ENCODE measurements at places on chromosomes 5 and 9. TPM values are rescaled to one million over a fixed set of nuclear protein-coding genes. Genes with fewer than 3 reads are reported as not detected.
A peak's percentile ranks its signal among the peaks of the same experiment; 100 is the strongest.

DNA sequence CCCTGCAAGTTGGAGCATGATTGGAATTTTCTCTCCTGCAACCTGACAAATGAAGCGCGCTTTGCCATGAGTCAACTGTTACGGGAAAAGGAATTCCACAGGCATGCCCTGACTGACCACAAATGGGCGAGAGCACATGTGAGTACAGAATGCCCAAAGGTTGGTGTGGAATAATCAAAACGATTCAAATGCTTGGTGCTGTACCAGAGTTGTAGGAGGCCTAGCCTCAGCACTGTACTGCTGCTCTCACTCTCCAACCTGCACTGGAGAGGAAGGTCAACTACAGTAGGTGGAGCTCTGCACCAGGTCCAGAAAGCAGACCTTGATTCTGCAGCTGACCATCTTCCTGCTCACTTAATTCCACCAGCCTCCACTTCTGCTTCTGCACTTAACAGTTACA lies 406.9 kb upstream of the ACTBL2 start:
- peak; percentile 52 for DNase-seq

DNA sequence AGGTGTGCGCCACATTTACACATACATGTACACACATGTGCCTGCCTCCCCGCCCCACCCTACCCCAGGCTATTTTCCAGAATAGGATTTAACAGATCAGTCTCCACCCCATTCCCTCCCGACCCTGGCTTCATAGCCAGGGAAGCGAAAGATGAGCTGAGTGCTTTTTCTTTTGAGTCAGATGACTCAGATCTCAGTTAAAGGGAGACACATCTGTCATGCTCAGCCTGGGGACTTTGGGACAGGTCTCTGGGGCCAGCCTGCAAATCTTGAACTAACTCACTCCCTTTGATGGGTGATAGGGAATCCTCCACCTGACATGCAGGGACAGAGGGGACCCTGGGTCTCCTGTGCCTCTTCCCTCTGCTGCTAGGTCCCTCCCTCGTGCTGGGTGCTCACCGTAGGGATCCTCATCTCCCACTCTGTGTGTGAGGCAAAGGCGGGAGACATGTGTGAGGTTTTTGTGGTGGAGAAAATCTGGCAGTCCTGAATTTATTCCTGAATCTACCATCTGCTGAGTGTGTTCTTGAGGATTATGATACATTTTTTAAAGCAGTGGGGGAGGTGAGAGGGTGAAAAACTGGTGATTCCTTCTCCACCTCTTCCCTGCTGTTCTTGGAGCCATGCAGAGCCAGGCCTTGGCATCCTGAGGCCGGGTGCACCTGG lies 37.7 kb downstream of the NEUROG1 start:
- DNase-seq: no peak

DNA sequence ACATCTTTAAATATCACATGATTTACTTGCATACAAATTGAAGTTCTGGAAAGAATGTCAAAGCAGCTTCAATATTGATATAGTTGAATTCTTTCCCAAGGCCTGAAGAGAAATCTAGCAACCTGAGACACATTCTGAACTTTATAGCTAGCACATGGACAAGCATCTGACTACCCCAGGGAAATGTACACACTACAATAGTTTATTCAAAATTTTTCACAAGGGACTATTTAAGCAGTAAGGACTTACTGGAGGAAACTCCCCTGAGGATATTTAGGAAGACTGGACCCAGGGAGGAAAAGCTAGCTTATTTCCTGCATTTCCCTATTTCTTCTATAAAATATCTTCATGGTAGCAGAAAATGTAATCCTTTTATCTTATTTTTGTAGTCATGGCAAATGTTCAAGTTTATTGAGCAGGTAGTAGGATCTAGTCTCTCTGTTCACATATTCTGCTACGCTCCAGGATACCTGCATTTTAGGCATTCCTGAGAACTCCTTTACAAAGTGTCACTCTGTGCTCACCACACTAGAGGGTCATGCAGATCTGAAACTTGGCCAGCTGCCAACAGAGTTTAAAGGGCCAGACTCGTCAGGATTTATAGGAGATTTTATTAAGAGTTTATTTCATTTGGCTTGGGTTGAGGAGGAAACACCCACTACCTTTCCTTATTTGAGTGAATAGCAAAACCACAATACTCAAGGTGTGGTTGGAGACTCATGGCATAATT lies 348.4 kb upstream of the FTMT start:
- DNase-seq: peak; percentile 24

IFNK gene
- not detected for total RNA-seq

DNA sequence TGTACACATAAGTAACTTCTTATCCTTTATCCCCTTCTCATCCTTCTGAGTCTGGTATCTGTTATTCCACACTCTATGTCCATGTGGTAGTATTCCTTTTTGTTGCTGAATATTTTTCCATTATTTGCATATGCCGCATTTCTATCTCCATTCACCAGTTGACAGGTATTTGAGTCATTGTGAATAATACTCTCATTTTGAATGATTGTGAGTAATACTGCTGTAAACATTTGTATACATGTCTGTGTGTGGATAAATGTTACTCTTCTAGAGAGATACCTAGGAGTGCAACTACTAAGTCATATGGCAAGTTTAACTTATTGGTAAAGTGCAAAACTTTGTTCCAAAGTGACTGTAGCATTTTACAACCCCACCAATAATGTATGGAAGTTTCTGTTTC lies 15.6 kb downstream of the RIC1 start:
- no peak for DNase-seq

CDH9 gene
- total RNA-seq: not detected

MYORG gene
- 7.0 TPM for total RNA-seq

TAF11L13 gene
- not detected for total RNA-seq

GRCh38 chr5:22567983-22568382 lies 285.2 kb downstream of the CDH12 start:
- no peak for DNase-seq

DNA sequence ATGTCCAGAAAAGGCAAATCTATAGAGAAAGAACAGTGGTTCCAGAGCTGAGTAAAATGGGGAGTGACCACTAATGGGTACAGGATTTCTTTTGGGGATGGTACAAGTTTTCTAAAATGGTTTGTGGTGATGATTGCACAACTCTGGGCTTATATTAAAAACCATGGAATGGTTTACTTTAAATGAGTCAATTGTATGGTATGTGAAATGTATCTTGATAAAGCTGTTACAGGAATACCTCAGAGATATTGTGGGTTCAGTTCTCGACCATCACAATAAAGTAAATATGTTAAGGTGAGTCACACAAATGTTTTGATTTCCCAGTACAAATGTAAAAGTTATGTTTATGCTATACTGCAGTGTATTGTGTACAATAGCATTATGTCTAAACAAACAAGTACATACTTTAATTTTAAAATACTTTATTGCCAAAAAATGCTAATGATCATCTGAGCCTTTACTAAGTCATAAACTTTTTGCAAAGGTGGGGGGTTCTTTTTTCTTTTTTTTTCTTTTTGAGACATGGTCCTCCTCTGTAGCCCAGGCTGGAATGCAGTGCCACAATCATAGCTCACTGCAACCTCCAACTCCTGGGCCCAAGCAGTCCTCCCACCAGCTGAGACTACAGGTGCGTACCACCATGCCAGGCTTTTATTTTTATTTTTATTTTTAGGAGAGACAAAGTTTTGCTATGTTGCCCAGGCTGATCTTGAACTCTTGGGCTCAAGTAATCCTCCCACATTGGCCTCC lies 65.9 kb downstream of the SHOC1 start:
- peak; percentile 58 for DNase-seq

- DNase-seq: no peak
Measured at GRCh38 chr5:10921160-10921559, 160.1 kb upstream of the DAP start.

GRCh38 chr9:26802921-26803320 lies 89.7 kb downstream of the CAAP1 start:
- DNase-seq: no peak

DNA sequence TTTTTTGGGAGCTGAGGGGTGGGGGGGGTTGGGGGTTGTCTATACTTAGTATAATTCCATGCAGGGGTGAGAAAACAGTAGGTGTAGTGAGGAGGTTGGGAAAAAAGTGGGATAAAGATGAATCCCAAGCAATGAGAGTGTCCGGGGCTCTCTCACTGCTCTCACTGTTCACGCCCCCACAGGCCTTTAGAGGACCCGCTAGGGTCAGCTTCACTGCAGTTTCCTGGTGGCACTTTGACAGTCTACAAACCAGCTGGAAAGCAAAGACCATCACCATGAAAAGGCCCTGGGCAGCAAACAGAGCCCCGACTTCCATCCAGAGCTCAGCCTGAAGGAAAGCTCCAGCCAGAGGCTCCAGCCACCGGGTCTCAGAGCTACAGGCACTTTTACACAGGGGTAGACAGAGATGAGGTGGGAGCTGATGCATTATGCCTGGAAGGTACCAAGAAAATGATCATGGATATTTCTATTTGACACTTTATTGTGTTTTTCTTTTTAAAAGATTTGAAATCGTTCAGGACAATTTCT lies 355.1 kb downstream of the ADAMTS6 start:
- no peak for DNase-seq

PHF24 gene
- total RNA-seq: not detected

DNA sequence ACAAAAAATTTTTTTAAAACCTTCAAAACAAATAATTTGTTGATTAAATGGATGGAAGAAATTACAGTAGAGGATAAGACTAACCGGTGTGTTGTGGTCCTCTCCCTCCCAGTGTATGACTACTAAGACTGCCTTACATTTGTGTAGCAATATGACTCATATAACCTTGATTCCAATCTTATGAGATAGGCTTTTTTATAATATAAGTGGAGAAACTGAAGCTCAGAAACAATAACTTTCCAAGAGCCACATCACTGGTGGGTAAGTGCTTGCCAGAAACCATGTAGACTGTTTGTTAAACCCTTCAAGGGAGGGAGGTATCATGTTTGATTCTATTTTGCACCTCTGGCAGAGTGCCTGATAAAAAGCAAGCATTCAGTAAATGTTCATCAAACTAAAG lies 47.5 kb downstream of the NLN start:
- peak; percentile 74 for DNase-seq

DNA sequence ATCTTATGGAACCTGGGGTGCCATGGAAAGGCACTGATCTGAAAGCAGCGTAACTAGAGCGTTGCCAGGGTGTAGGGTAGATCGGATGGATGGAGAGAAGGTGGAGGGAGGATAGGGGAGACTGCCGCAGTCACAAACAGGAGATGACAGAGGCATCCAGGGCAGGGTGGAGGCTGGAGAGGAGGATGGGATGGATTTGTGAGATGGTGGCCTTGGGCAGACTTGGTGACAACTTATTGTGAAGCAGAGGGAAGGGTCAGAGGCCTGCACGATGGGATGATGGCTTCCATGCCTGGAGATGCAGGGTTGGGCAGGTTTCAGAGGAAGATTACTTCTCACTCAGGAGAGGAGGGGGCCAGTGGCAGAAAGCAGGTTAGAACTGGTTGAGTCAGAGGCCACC lies 2.4 kb downstream of the GLIPR2 start:
- no peak for DNase-seq

TMEM215 gene
- total RNA-seq: not detected

GRCh38 chr9:71479621-71480020 lies 288.7 kb downstream of the CEMIP2 start:
- DNase-seq: no peak

DNA sequence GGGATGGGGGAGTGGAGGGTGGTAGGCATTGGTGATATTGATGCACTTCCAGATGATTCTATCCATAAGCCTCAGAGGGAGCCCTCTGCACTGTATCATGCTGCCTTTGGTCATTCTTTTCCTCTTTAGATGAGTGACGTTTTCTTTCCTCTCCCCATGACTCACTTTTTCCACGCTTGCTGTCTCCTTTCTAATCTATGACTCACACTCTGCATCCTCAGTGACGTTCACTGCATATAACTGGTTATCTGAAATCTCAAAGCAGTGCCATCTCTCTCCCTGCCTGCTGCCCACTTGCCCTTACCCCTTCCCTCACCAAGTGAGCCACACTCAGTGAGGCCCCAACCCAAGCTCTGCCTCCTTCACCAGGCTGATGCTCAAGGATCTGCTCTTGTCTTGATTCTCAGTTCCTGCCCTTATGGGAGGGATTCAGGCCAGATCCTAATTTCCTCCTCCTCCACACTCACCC lies 31.6 kb downstream of the PTGS1 start:
- peak; percentile 97 for DNase-seq

- DNase-seq: no peak
Measured at GRCh38 chr9:128728298-128728697, 4.4 kb upstream of the ZDHHC12 start.

DNA sequence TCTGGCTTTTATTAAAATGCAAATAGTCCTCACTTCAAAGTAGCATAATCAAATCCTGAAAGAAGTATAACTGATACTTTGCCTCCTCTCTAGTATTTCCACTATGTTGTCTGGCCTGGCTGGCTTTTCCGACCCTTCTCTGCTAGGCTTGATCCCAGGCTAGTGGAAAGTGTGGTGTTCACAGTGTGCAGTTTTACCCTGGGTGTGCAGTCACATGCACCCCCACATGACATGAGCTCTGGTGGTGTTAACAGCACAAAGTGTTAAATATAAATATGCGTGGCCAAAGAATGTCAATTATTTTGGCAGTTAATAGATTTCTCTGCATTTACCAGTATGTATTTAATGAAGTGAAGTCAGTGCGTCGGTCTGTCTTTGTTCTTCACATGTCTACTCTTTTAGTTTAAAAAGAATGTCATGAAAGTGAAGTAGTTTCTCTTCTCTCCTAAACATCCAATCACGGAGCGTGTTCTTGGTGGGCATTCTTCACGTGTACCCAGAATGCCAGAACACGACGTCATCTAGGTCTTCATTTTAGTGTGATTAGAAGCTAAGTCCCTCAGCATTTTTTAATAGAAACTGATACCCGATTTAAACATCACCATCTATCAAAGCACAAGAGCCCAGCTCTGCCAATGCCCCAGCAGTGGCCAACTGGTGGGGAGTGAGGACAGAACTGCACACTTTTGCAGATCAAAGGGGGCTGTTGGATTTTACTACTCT lies 286.4 kb downstream of the FANCC start:
- no peak for DNase-seq

ANKRD34B gene
- not detected for total RNA-seq

SGCD gene
- total RNA-seq: not detected

FBP1 gene
- 2.2 TPM for total RNA-seq

GRCh38 chr9:6639622-6640021 lies 5.9 kb downstream of the GLDC start:
- no peak for DNase-seq

- no peak for DNase-seq
Measured at GRCh38 chr5:170626507-170627150, 122.8 kb downstream of the KCNIP1 start.

DNA sequence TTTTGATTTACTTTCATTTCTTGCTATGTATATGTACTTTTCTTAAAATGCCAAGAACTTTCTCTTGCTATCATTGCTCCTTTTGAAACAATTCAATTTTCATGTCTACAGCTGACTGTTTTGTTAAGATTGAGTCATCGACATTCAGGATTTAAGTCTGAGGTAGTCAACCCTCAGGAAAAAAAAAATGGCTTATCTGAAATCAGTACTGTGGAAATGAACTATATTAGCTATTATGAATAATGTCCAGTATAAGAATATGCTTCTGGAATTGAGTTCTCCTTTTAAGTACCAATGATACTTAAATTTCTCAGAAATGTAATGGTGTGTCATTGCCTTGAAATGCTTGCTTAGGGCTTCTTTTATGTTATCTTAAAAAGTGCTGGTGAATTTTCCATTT lies 37.9 kb downstream of the TNFAIP8 start:
- peak; percentile 76 for DNase-seq

CFAP90 gene
- total RNA-seq: not detected

- no peak for DNase-seq
Measured at GRCh38 chr9:38181232-38181631, 112.2 kb upstream of the SHB start.

- DNase-seq: peak; percentile 10
Measured at GRCh38 chr5:140647042-140647419, 399 bp downstream of the NDUFA2 start.

NPR3 gene
- 0.37 TPM for total RNA-seq

OBP2B gene
- total RNA-seq: not detected

GRCh38 chr9:73371801-73372200 lies 220.1 kb downstream of the ANXA1 start:
- DNase-seq: no peak

Data from endothelial cell of umbilical vein (primary cell).